ENCODE measurements at places on chromosomes 3 and 15. TPM values are rescaled to one million over a fixed set of nuclear protein-coding genes. Genes with fewer than 3 reads are reported as not detected.

DNA sequence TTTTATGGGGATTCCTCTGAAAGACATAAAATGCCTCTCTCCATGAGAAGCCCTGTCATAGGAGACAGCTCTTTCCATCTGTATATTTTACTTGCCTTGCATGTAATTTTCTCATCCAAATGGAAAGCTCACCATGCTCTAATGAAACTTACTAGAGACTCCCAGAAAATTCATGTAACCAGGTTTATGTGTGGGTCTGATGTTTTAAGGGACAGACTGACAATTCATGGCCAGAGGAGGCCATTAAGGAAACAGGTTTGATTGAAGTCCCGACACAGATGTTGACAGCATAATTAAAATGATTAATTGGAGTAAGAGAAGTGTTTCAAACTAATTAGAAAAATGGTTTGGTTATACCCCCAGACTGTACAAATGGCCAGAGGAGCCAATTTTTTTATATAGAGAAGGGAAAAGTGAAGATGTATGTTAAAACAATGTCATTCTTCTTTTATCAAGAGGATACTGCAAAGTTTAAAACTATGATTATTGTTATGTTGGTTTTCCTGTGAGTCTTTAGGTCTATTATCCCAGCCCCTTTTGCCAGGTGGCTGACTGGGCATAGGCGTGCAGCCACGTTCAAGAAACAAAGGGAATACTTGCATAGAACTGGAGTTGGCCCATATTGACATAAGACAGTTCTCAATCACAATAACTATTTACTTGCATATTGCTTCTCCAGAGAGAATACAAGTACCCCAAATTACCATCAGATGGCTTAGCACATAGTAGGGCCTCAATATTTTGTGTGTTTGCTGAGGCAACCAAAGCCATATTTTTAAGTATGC lies 64.8 kb downstream of the RBMS3 start:
- DNase-seq: no peak

GRCh38 chr15:97790180-97790579 lies 170.3 kb upstream of the ARRDC4 start:
- no peak for DNase-seq

GRCh38 chr15:44550256-44550655 lies 13.3 kb downstream of the EIF3J start:
- no peak for DNase-seq

- DNase-seq: no peak
Observed at GRCh38 chr15:31486906-31487695, 160.5 kb downstream of the KLF13 start.

- no peak for DNase-seq
Observed at GRCh38 chr15:74396445-74397238, 29.2 kb upstream of the CYP11A1 start.

DNA sequence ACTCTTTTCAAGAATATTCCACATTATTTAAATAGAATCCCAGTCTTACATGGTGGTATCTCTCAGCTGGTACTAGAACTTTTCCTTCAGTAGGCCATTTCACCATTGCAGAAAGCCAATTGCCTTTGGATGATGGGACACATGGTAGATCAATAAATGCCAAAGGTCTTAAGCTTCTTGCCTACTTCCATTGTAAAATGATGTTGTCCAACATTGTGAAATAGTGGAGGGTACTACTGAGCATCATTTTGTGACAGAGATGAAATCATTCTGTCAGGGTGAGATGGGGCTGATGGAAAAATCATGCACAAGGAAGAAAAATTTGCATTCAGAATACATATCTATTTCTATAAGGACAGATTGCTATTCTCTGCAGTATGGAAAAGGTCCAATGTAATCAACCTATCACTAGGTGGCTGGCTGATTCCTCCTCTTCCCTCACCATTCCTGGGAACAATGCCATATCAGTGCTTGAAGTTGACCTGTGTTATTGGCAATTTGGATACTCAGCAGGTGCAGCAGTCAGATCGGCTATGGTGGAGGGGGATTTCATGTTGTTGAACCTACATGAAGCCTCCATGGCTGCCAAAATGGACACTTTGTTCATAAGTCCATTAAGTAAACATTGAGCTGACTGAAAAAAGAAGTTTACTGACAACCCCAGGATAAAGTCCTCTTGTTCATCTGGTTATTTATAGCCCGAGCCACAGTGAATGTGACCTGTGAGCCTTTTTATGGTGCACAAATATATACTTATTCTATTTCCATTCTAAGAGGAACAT lies 596.9 kb upstream of the ARPP21 start:
- no peak for DNase-seq

DNA sequence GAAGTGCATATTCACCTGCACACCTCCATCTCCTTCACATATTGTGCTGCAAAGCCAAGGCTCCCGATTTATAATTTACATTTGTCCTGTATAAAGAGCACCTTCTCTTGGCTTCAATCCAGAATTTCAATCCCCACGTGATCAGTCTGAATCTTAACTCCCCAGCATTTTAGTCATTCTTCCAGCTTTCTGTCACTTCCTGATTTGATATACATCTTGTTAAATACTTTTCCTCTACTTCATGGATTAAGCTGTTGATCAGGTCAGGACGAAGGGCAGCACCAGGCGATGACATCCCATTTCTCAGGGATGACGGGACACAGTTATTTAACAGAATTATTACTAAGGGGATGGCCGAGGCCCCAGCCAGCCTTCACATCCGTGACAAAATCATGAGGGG lies 212.5 kb downstream of the EPHB1 start:
- no peak for DNase-seq

DNA sequence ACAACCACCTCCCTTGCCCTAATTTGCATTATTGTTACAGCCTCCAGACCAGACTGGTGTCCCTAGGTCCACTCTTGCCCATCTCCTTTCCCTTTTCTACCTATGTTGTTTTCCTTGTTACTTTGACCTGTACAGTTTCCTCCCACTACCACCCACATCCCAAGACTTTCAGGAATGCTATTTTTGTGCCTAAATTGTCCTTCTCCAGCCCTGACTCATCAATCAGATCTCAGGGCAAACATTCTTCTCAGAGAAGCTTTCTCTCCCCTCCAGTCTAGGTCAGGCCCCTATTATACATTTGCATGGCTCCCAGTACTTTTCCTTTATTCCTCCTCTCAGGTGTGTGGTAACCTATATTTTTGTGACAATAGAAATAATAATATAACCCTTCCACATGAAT lies 241.5 kb downstream of the IGSF11 start:
- no peak for DNase-seq

GRCh38 chr15:35622641-35623340 lies 76.8 kb upstream of the DPH6 start:
- DNase-seq: no peak

DNA sequence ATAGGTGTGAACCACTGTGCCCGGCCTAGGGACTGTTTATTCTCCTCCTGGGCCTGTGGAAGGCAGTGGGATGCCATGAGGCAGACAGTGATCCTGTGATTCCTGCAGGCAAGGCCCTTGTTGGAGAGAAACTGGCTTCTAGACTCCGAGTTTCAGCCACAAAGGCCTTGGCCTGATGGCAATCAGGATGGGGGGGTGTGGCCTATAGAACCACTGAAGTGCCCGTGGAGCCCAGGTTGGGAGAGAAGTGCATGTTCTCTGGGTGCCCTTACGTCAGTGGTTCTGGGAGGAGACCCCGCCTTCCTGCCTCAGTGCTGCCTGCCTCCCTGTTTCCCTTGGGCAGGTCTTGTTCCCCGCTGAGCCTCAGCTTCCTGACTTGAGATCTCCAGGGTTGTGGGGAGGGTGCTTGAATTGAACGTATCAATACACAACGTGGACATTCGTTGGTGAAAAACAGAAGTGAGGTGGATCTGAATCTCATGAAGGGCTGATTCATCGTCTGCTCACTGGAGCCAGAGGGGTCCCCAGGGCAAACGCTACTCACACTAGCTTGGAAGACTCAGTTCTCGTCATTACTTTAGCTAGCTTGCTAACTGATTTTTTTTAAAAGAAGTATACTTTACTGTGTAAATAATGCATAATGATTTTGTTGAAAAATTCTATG lies 31.8 kb downstream of the IRAK2 start:
- peak; percentile 79 for DNase-seq

GRCh38 chr15:43249699-43250203 lies 17.0 kb downstream of the TGM5 start:
- no peak for DNase-seq

- no peak for DNase-seq
Observed at GRCh38 chr15:39743611-39744010, 39.0 kb downstream of the FSIP1 start.

GRCh38 chr3:106083207-106083606 lies 214.4 kb upstream of the CBLB start:
- DNase-seq: no peak

- DNase-seq: no peak
Observed at GRCh38 chr3:159029306-159030026, 227.6 kb downstream of the MFSD1 start.

- no peak for DNase-seq
Observed at GRCh38 chr3:76679541-76679940, 360.4 kb upstream of the ROBO2 start.

- DNase-seq: no peak
Observed at GRCh38 chr15:49621401-49621811, 558 bp downstream of the DTWD1 start.

The LDHAL6B gene
- total RNA-seq: not detected

The ARL14 gene
- total RNA-seq: not detected

The FBXW12 gene
- not detected for total RNA-seq

The TMEM41A gene
- total RNA-seq: 9.2 TPM

The ARGFX gene
- total RNA-seq: not detected

The RASGRF1 gene
- not detected for total RNA-seq

The ANKRD28 gene
- total RNA-seq: 21.9 TPM

The GRIP2 gene
- 40.1 TPM for total RNA-seq

Measured in Right ventricle myocardium superior (tissue), 1 donor.